NCI-H1092 (cell line): ENCODE measurements at places on chromosomes 3 and 15.

DNA sequence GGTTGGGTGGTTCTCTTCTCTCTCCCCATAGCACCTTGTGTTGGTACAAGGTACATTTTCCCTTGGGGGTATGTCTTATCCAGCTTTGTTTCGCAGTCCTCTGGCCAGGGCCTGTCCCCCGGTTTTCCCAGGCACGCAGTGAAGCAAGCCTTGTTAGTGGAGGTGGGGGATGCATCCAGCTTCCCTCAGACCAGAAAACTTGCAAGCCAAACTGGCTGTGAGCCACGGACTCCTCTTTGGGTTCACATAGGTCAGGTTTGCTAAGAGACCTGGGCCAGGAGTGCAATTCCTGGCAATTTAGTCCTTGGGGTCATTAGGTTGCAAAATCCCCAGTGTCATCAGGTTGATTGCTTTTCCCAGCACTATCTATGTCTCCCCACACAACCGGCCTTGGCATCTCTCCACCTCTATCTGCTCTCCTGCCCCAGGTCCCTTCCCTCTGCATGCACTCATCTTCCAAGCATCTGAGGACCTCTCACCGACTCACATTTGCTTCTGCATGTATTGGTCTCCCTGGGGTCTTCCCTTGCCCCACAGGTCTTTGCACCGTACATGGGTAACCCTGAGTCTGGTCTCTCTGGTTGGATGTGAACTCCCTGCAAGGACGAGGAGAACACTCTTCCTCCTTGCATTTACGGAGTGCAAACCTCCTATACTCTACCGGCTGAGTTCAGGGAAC, 34.2 kb downstream of the BCL2L10 start:
- no peak for DNase-seq

GRCh38 chr3:114619771-114620170, 325.9 kb downstream of the TIGIT start:
- no peak for DNase-seq

GRCh38 chr15:79724804-79725203, 172.0 kb downstream of the MTHFS start:
- no peak for DNase-seq

- no peak for DNase-seq
These were observed 370.9 kb downstream of the NSUN3 start for GRCh38 chr3:94433811-94434210.

- DNase-seq, result no peak
These were observed 225.2 kb downstream of the WDR72 start for GRCh38 chr15:53534105-53534839.

GRCh38 chr15:51299187-51300015, 39.0 kb downstream of the CYP19A1 start:
- peak; percentile 54 for DNase-seq

GRCh38 chr3:127394031-127394430, 106.2 kb upstream of the PRR20G start:
- no peak for DNase-seq

DNA sequence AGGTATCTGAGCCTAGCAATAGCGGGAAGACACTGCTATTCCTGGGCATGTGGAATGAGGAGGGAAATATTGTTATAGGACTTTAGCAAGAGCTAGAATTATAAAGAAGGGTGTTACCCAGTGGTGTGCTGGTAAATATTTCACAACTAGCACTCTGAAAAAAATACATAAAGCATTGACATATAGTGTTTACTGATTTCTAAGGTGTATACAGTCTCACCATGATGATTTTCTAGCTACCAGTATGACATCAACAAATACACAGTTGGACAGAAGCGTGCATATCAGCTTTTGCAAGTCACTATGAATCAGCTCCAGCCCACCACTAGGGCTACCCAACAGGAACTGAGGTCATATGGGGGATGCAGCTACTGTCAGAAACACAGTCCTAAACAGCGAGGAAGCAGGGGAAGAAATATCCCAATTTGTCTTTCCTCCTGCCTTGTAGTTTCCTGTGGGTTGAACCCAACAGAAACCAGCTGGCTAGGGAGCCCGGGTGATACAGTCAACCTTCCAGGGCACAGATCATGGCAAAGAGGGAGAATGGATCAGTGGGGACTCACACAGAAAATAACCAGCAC, 39.6 kb downstream of the HGD start:
- DNase-seq, result no peak

GRCh38 chr3:44436181-44436580, 41.3 kb downstream of the ZNF445 start:
- no peak for DNase-seq

DNA sequence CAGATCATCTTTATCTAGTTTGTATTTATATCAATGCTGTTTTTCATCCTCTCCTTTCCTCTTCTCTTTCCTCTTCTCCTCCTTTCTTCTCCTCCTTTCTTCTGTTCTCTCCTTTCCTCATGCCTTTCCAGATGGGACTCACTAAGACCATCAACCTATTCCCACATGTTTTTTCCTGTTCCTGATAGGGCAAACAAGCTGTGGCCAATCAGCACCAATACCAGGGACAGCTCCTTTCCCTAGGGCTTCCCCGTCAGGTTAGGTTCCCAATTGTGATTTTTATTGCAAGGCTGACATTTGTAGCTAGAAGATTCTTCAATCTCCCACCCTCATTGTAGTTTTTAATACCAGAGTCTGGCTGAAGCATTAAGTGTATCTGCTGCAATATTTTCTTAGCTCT, 76.3 kb upstream of the COL8A1 start:
- DNase-seq, result no peak

- DNase-seq, result no peak
These were observed 308.9 kb downstream of the CTNNB1 start for GRCh38 chr3:41508063-41508696.

GRCh38 chr15:71192816-71193215, 77.5 kb downstream of the THSD4 start:
- DNase-seq, result no peak

DNA sequence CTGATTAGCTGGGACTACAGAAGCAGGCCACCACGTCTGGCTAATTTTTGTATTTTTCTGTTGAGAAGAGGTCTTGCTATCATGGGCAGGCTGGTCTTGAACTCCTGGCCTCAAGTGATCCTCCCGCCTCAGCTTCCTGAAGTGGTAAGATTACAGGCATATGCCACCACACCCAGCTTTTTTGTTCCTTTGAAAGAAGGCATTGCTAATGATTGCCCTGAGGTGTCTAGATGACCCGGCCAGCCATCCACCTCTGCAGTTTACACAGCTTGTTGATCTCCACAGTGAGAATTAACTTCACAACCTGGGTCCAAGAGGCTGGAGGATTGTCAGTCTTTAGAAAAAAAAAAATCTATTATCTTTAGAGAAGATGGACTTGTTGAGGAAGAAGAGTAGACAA, 58.7 kb downstream of the SMAD3 start:
- no peak for DNase-seq

GRCh38 chr15:84035399-84035766, 200.2 kb upstream of the GOLGA6L4 start:
- DNase-seq, result no peak

GRCh38 chr3:168021737-168022450, 73.8 kb downstream of the GOLIM4 start:
- no peak for DNase-seq

DNA sequence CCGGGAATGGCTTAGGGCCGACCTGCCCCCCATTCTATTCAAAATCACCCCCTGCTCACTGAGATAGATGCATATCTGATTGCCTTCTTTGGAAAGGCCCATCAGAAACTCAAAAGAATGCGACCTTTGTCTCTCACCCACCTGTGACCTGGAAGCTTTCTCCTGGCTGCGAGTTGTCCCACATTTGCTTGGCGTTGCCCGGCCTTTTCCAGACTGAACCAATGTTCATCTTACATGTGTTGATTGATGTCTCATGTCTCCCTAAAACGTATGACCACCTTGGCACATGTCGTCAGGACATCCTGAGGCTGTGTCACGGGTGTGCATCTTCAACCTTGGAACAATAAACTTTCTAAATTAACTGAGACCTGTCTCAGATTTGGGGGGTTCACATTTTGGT, 3.4 kb upstream of the MUC20 start:
- DNase-seq, result no peak

- DNase-seq, result no peak
These were observed 462.8 kb downstream of the TUSC7 start for GRCh38 chr3:117172426-117172825.

- DNase-seq, result no peak
These were observed 47.8 kb downstream of the TNFAIP8L3 start for GRCh38 chr15:51046799-51047449.

DNA sequence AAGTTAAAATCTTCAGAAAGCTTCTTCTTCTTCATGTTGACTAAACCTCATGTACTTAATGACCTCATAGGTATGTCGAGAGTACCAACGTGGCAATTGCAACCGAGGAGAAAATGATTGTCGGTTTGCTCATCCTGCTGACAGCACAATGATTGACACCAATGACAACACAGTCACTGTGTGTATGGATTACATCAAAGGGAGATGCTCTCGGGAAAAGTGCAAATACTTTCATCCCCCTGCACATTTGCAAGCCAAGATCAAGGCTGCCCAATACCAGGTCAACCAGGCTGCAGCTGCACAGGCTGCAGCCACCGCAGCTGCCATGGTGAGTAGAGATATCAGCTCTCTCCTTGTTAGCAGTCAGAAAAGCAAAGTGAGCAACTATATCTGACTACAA, 176.5 kb downstream of the MBNL1 start:
- DNase-seq, result no peak

GRCh38 chr3:51777985-51778384, 1.1 kb downstream of the IQCF6 start:
- peak; percentile 49 for DNase-seq

DNA sequence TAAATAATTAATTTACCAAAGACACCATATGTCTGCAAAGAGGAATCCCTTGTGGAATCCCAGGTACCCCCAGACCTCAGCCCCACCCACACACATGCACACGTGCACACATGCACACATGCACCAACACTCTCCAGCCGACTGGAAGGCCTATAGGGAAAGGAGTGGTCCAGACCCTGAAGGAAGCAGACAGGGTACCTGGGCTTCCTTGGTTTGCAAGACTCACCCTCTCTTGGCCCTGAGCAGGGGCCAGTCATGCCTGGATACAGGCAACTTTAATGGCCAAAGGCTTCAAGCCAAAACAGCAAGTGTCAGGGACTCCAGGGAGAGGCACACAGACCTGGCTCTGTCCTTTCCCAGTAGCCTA, 8.9 kb upstream of the HAPLN3 start:
- no peak for DNase-seq

- no peak for DNase-seq
These were observed 150.3 kb downstream of the SLC9A9 start for GRCh38 chr3:143697975-143698374.

DNA sequence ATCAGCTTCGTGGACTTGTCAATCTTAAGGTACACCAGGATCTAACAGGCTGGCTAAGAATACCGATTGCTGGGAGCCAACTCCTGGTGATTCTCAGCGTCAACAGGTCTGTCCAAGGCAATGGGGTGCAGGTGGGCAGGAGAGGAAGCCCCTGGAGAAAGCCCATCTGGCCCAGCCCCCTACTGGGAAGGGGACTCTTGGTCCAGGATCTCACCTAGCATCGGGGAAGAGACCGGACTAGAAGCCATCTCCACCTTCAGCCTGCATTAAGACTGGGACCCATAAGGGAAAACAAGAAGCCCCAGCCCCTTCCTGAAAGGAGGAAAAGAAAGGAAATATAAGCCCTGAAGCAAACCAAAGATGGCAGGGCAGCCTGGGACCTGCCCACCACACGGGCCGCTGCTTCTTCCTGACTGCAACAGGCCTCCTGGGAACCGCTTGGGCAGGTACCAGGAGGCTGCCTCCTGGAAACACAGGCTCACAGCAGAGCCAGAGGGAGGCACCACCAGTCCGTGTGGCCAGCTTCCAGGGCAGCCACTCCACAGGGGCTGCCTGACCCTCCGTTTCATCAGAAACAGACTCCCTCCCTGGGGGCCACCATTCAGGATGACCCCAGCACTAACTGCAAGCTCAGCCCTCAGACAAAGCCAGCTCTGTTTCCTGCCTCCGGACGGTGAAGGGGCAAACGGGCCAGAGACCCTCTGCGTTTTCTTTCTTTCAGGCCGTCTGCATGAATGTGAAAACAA, 100.2 kb downstream of the LRIG1 start:
- DNase-seq, result no peak

DNA sequence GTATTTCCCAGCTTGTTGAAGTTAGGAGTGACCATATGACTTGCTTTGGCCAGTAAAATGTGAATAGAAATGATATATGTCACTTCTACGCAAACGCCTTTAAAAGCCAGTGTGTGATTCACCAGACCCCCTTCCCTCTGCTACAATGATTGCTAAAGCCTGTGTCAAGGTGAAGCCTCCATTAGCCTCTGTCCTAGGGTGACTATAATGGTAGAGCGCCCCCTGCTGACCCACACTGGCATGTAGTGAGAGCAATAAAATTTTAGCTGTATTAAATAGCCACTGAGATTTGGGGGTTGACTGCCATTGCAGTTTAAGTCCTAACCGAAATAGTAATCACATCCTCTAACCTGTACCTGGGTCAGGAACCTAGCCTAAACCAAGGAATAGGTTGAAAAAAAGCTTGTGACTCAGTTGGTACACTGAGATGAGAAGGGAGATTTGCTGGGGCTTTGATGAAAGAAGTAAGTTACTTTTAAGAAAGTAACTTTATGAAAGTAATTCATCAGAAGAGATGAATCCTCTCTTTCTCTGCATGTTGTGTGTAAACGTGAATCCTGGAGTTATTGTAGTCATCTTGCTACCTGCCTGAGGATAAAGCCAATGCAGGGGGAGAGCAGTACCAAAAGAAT, 52.6 kb downstream of the GTF2E1 start:
- peak; percentile 72 for DNase-seq

- peak; percentile 7 for DNase-seq
These were observed 95.7 kb downstream of the NEDD4 start for GRCh38 chr15:55897560-55898336.

DNA sequence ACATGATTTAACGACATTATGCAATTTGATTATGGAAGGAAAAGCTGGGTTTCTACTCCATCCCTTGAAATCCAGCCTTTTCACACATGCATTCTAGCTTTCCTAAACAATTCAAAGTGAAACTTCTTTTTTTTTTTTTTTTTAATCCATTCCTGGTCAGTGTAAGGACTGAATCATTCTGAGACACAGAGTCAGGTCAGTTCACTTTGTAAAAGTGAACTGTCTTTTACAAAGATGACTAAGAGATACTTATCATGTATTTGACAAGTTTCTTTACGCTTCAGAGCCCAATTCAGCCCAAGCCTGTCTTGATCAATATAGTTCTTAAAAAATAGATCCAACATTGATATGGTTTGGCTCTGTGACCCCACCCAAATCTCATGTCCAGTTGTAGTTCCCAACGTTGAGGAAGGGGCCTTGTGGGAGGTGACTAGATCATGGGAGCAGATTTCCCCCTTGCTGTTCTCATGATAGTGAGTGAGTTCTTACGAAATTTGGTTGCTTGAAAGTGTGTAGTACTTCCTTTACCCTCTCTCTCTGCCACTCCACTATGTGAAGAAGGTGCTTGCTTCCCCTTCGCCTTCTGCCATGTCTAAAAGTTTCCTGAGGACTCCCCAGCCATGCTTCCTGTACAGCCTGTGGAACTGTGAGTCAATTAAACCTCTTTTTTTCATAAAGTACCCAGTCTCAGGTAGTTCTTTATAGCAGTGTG, 345.6 kb upstream of the THBS1 start:
- DNase-seq, result no peak

- no peak for DNase-seq
These were observed 191.9 kb downstream of the GABRB3 start for GRCh38 chr15:26580943-26581342.

- no peak for DNase-seq
These were observed 17.5 kb downstream of the OSTN start for GRCh38 chr3:191216510-191216909.

GRCh38 chr3:69107841-69108240, 14.6 kb downstream of the LMOD3 start:
- no peak for DNase-seq

GRCh38 chr3:43326891-43327581, 40.7 kb downstream of the SNRK start:
- no peak for DNase-seq

GRCh38 chr3:119293871-119294695, at the start of gene ARHGAP31:
Gene ARHGAP31 (plus strand): TSS chr3:119294383. CDS start chr3:119294905, 522 bp downstream.
- no peak for DNase-seq
